ENCODE measurements at places on chromosomes 13 and 19.

DNA sequence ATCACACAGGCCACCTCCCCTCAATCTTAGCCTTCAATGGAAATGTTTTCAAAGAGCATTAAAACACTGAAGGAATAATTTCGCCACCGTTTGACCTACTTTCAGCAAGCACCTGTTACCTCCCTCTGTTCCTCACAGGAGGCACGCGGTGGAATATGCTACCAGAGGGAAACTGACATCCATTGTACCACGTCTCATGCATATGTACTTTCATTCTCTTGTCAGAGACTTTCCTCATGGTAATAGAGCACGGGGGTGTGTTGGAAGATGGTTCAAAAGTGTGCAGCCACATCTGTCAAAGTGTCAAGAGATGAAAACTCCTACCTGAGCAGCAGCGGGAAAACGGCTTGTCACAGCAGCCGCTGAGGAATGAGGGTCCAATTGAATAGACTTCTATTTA, 143.4 kb downstream of the NALCN start:
- H3K4me3 ChIP-seq: no peak overlapping the region
- H3K4me1 ChIP-seq: no peaks in the 10 kb centered on the region
- no peaks in the 10 kb centered on the region for H3K36me3 ChIP-seq
- no peak for DNase-seq
- no peaks in the 10 kb centered on the region for H3K27me3 ChIP-seq

- no peak for DNase-seq
- H3K27me3 ChIP-seq: no peaks in the 10 kb centered on the region
- H3K4me1 ChIP-seq: no peaks in the 10 kb centered on the region
- no peak overlapping the region for H3K4me3 ChIP-seq
These were observed 1312.4 kb downstream of the PCDH9 start for GRCh38 chr13:65917731-65918130.

GRCh38 chr13:113607056-113607888, 22.7 kb downstream of the TFDP1 start:
- H3K4me3 ChIP-seq: no peak overlapping the region
- peak; percentile 30 for DNase-seq
- no peak overlapping the region for H3K27ac ChIP-seq
- H3K4me1 ChIP-seq: peaks cover 7% of the 10 kb centered on the region
- peaks cover 8% of the 10 kb centered on the region for H3K36me3 ChIP-seq
- no peaks in the 10 kb centered on the region for H3K27me3 ChIP-seq

DNA sequence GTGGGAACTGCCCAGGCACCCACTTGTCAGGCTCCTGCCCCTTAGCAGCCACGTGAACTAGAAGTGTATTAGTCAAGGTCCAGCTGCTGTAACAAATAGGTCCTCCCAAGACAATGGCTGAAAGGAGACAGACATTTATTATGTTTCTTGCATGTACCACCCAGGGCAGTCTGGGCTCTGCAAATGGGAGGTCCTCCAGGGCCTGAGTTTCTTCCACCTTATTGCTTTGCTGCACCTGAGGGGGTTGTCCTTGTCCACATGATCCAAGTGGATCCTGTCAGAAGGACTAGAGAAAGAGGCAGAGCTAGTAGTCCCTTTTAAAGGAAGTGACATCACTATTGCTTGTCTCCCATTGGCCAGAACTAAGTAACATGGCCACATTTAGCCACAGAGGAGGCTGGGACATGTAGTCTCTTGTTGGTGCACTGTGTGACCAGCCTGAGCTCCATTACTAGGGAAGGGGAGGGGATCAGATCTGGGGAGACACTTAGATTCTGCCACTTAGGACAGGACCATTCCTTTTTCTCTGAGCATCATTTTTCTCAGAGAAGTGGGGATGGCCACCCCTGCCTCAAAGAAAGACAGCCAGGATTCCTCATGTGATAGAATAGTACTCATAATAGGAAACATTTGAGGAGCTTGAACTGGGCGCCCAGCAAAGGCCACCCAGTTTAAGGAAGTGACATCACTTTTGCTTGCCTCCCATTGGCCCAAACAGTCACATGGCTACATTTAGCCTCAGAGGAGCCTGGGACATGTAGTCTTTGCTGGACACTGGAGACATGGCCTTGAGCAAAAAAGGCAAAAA, 15.1 kb downstream of the CC2D1A start:
- no peaks in the 10 kb centered on the region for H3K27me3 ChIP-seq
- H3K4me1 ChIP-seq: no peaks in the 10 kb centered on the region
- DNase-seq: no peak
- H3K36me3 ChIP-seq: peaks cover 28% of the 10 kb centered on the region

GRCh38 chr19:13942023-13942684, 3.9 kb upstream of the PODNL1 start:
- H3K27ac ChIP-seq: no peak overlapping the region
- peaks cover 4% of the 10 kb centered on the region for H3K4me1 ChIP-seq
- no peak for DNase-seq
- H3K27me3 ChIP-seq: peaks cover 7% of the 10 kb centered on the region

DNA sequence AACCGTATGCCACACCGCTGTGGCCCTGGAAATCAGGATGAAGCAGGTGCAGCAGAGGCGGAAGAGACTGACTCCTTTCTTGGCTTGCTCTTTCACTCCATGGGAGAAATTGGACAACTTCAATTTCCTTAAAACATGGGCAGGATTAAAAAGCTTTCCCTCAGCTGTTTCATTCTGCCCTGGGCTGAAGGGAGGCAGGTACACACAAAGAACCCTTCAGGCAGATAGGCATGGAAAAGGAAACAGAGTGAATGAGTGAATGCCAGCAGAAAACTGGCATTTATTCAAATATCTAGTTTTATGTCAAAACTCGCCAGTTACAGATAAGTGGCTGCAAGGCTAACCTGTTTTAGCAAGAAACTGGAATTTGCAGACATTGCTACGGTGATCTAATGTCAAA, 71.0 kb upstream of the SLC15A1 start:
- H3K4me1 ChIP-seq: no peaks in the 10 kb centered on the region
- no peak overlapping the region for H3K4me3 ChIP-seq
- DNase-seq: no peak
- no peaks in the 10 kb centered on the region for H3K27me3 ChIP-seq

- H3K36me3 ChIP-seq: peaks cover 2% of the 10 kb centered on the region
- H3K27ac ChIP-seq: no peak overlapping the region
- peaks cover 37% of the 10 kb centered on the region for H3K27me3 ChIP-seq
- no peak overlapping the region for H3K4me3 ChIP-seq
- no peak for DNase-seq
These were observed 9.6 kb upstream of the LYPD5 start for GRCh38 chr19:43811837-43812236.

DNA sequence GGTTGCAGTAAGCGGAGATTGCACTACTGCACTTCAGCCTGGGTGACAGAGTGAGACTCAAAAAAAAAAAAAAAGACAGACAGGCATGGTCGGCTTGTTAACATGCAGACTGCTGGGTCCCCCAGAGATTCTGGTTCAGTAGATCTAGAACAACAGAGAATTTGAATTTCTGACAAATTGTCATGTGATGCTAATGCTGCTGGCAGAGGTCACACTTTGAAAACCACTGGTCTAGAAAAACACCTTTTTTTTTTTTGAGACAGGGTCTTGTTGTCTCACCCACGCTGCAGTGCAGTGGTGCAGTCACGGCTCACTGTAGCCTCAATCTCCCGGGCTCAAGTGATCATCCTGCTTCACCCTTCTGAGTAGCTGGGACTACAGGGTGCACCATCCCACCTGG, 7.7 kb upstream of the LRFN3 start:
- H3K27ac ChIP-seq: peak overlapping the region; percentile 78
- peak overlapping the region; percentile 49 for H3K4me3 ChIP-seq
- H3K27me3 ChIP-seq: no peaks in the 10 kb centered on the region
- no peak for DNase-seq
- H3K36me3 ChIP-seq: peaks cover 11% of the 10 kb centered on the region

GRCh38 chr19:15998166-15998565, 49.4 kb downstream of the OR10H4 start:
- DNase-seq: no peak
- H3K27me3 ChIP-seq: no peaks in the 10 kb centered on the region
- peaks cover 13% of the 10 kb centered on the region for H3K4me1 ChIP-seq

DNA sequence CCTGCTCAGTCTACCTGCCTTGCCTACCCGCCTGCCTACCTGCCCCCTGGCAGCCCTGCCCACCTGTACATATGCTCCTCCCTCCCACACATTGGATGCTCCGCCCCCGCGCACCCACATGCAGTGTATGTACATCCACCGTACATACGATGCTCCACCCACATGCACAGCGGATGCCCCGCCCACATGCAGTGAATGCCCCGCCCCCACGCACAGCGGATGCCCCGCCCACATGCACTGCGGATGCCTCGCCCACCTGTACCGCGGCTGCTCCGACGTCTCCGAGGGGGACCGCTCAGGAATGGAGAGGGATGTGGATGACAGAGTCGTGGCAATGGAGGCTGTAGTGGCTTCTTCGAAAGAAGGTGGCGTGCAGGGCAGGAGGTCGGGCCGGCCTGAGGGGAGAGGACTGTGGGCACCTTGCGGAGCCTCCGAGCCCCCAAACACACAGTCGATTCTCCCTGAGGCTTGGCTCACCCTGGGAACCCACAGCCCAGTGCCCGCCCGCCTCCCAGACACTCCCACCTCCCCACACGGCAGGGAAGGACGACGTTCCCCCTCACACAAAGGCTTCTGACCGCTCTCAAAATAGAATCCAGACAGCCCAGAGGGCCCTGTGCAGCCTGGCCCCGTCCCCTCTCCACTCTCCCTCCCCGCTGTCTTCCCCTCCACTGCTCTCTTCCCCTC, 16.5 kb upstream of the CACTIN start:
- no peak for DNase-seq
- no peaks in the 10 kb centered on the region for H3K27me3 ChIP-seq
- H3K4me1 ChIP-seq: no peaks in the 10 kb centered on the region
- no peak overlapping the region for H3K27ac ChIP-seq
- H3K4me3 ChIP-seq: no peak overlapping the region

DNA sequence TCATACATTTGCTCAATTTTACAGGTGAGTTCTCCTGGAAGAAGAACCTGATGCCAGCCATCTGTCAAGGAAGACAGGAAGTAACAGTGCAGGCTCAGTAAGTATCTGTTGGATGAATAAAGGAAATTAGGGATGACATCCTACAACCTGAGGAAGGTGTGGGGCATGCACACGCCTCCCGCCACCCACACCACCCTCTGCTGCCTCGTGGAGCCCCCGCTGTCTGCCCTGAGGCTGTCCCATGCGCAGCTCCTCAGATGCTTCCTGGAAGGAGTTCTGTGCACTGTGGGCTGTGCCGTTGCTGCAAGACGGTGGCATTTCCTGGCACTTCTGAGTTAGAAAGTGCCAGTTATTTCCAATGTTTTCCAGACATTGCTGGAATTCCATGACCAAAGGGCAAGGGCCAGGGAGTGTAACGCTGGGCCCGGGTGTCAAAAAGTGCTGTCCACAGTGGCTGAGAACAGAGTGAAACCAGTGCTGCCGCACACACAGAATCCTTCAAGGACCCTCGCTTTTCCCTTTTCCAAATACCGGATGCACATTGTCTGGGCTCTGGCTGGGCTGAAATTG, 4.2 kb upstream of the TEX29 start:
- no peak overlapping the region for H3K4me3 ChIP-seq
- H3K4me1 ChIP-seq: no peaks in the 10 kb centered on the region
- no peak overlapping the region for H3K27ac ChIP-seq
- peaks cover 13% of the 10 kb centered on the region for H3K36me3 ChIP-seq
- H3K27me3 ChIP-seq: no peaks in the 10 kb centered on the region
- no peak for DNase-seq

GRCh38 chr19:55252760-55253663, 5.8 kb downstream of the PPP6R1 start:
- no peaks in the 10 kb centered on the region for H3K27me3 ChIP-seq
- peaks cover 71% of the 10 kb centered on the region for H3K4me1 ChIP-seq
- H3K27ac ChIP-seq: peak overlapping the region; percentile 97
- peak overlapping the region; percentile 96 for H3K4me3 ChIP-seq
- DNase-seq: no peak
- peaks cover 39% of the 10 kb centered on the region for H3K36me3 ChIP-seq

GRCh38 chr13:89310943-89311672, 1639.9 kb downstream of the SLITRK5 start:
- no peak overlapping the region for H3K4me3 ChIP-seq
- no peaks in the 10 kb centered on the region for H3K36me3 ChIP-seq
- no peak for DNase-seq
- H3K4me1 ChIP-seq: no peaks in the 10 kb centered on the region
- H3K27me3 ChIP-seq: no peaks in the 10 kb centered on the region

DNA sequence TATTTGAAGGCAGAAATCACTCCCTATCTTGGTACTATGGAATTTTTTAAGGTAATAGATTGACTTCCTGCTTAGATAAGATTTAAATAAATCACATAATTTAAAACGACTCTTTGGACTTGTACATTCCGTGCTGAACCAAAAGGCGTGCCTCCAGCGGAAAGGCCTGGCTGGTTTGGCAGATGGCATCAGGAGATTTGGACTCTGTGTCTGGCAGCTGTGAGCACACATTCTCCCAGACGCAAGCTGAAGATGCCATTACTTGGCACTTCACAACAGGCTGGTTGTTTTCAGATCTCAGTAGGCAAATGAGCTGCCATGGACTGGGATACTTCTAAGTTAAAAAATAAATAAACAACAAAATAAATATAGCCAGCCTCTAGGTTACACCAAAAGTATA, 104.5 kb upstream of the SLC15A1 start:
- H3K27me3 ChIP-seq: no peaks in the 10 kb centered on the region
- no peaks in the 10 kb centered on the region for H3K4me1 ChIP-seq
- no peak overlapping the region for H3K4me3 ChIP-seq
- H3K36me3 ChIP-seq: peaks cover 54% of the 10 kb centered on the region
- no peak overlapping the region for H3K27ac ChIP-seq

- H3K27me3 ChIP-seq: no peaks in the 10 kb centered on the region
- H3K4me1 ChIP-seq: peaks cover 10% of the 10 kb centered on the region
- no peak overlapping the region for H3K4me3 ChIP-seq
- no peak for DNase-seq
These were observed 192.8 kb upstream of the TSC22D1 start for GRCh38 chr13:44768775-44769581.

DNA sequence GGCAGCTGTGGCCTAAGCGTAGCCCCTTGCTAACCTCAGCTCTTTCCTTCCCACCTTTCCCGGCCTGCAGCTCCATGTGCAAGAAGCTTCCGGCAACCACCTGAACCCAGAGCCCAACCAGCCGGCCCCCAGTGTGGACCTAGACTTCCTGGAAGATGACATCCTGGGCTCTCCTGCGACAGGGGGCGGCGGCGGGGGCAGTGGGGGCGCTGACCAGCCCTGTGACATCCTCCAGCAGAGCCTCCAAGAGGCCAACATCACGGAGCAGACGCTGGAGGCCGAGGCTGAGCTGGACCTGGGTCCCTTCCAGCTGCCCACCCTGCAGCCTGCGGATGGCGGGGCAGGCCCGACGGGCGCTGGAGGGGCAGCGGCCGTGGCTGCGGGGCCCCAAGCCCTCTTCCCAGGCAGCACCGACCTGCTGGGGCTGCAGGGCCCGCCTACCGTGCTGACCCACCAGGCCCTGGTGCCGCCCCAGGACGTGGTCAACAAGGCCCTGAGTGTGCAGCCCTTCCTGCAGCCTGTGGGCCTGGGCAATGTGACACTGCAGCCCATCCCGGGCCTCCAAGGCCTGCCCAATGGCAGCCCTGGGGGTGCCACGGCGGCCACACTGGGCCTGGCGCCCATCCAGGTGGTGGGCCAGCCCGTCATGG, 33.8 kb upstream of the EHD2 start:
- DNase-seq: no peak
- H3K27ac ChIP-seq: peak overlapping the region; percentile 19
- peaks cover 5% of the 10 kb centered on the region for H3K4me1 ChIP-seq
- no peaks in the 10 kb centered on the region for H3K27me3 ChIP-seq

All from effector memory CD8-positive, alpha-beta T cell (primary cell).